ENCODE measurements at places on chromosomes 13 and 19. TPM values are rescaled to one million over a fixed set of nuclear protein-coding genes. Genes with fewer than 3 reads are reported as not detected.
A peak's percentile ranks its signal among the peaks of the same experiment; 100 is the strongest.

Gene SYCN
- total RNA-seq, result not detected

Gene ZNF480
- total RNA-seq, result 12.6 TPM

GRCh38 chr19:13796301-13797057, 1.2 kb downstream of the ZSWIM4 start:
- H3K27me3 ChIP-seq, result no peaks in the 10 kb centered on the region
- no peaks in the 10 kb centered on the region for H3K36me3 ChIP-seq
- peak overlapping the region; percentile 80 for H3K4me3 ChIP-seq

GRCh38 chr13:51925865-51926527, 64.2 kb downstream of the CCDC70 start:
- no peak for DNase-seq
- no peaks in the 10 kb centered on the region for H3K27me3 ChIP-seq
- H3K4me3 ChIP-seq, result no peak overlapping the region
- no peaks in the 10 kb centered on the region for H3K4me1 ChIP-seq

GRCh38 chr13:25943081-25943480, 108.7 kb downstream of the SHISA2 start:
- no peaks in the 10 kb centered on the region for H3K27me3 ChIP-seq
- no peak overlapping the region for H3K27ac ChIP-seq
- no peak for DNase-seq
- peaks cover 22% of the 10 kb centered on the region for H3K4me1 ChIP-seq

DNA sequence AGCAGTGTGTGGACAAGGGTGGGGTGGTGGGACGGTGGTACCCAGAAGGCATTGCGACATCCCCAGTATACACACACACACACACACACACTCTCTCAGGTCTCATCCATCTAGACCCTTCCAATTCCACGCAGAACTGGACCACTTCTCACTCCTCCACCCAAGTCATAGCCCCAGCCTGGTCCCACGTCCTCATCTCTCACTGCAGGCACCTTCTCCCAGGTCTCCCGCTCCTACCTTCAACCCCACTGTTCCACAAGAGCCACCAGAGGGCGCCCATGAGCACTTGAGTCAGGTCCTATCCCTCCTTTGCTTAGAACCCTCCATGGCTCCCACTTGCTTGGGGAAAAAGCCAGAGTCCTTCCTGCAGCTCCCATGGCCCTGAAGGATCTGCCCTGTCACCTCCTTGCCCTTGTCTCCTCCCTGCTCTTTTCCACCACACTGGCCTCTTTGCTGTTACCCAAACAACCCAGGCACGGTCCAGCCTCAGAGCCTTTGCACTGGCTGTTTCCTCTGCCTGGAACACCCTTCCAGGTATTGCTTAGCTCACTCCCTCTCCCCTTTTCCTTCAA, 62.6 kb downstream of the IER2 start:
- no peak overlapping the region for H3K27ac ChIP-seq
- no peak for DNase-seq
- no peaks in the 10 kb centered on the region for H3K4me1 ChIP-seq
- H3K36me3 ChIP-seq, result no peaks in the 10 kb centered on the region
- H3K27me3 ChIP-seq, result no peaks in the 10 kb centered on the region

- no peaks in the 10 kb centered on the region for H3K4me1 ChIP-seq
- H3K4me3 ChIP-seq, result no peak overlapping the region
- H3K36me3 ChIP-seq, result no peaks in the 10 kb centered on the region
Measured at GRCh38 chr19:49971991-49972411, 11.0 kb upstream of the SIGLEC11 start.

GRCh38 chr13:21934284-21934683, 263.4 kb downstream of the FGF9 start:
- no peak overlapping the region for H3K4me3 ChIP-seq
- no peak for DNase-seq
- H3K27ac ChIP-seq, result no peak overlapping the region
- H3K4me1 ChIP-seq, result no peaks in the 10 kb centered on the region

GRCh38 chr13:30871588-30872275, 34.3 kb upstream of the MEDAG start:
- no peaks in the 10 kb centered on the region for H3K27me3 ChIP-seq
- H3K4me3 ChIP-seq, result no peak overlapping the region
- peak overlapping the region; percentile 100 for H3K27ac ChIP-seq
- H3K4me1 ChIP-seq, result peaks cover 50% of the 10 kb centered on the region

- no peak for DNase-seq
- no peak overlapping the region for H3K4me3 ChIP-seq
- no peak overlapping the region for H3K27ac ChIP-seq
- no peaks in the 10 kb centered on the region for H3K27me3 ChIP-seq
Measured at GRCh38 chr19:7483720-7484201, 5.1 kb downstream of the PEX11G start.

- H3K36me3 ChIP-seq, result peaks cover 2% of the 10 kb centered on the region
- H3K4me3 ChIP-seq, result peak overlapping the region; percentile 38
- peaks cover 11% of the 10 kb centered on the region for H3K4me1 ChIP-seq
- peak overlapping the region; percentile 84 for H3K27ac ChIP-seq
Measured at GRCh38 chr19:48424694-48425219, 21.0 kb upstream of the GRWD1 start.

DNA sequence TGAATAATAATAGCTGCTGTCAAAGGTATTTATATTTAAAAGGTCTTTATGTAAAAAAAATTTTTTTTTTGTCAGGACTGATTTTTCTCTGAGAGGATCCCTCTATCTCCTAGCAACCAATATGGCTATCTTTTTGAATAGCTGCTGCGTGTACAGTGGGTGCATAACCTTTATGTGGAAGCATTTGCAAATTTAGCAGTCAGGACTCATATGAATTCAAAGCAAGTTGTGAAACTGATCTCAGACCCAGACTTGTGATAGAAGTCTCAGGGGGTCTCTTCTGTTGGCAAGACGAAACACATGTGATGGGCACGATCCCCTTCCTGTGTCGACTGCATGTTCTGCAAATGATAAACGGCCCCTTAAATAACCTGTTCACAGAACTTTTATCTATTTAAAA, 114.1 kb upstream of the ARGLU1 start:
- no peak overlapping the region for H3K27ac ChIP-seq
- H3K27me3 ChIP-seq, result no peaks in the 10 kb centered on the region
- no peak for DNase-seq
- no peaks in the 10 kb centered on the region for H3K4me1 ChIP-seq
- no peaks in the 10 kb centered on the region for H3K36me3 ChIP-seq

DNA sequence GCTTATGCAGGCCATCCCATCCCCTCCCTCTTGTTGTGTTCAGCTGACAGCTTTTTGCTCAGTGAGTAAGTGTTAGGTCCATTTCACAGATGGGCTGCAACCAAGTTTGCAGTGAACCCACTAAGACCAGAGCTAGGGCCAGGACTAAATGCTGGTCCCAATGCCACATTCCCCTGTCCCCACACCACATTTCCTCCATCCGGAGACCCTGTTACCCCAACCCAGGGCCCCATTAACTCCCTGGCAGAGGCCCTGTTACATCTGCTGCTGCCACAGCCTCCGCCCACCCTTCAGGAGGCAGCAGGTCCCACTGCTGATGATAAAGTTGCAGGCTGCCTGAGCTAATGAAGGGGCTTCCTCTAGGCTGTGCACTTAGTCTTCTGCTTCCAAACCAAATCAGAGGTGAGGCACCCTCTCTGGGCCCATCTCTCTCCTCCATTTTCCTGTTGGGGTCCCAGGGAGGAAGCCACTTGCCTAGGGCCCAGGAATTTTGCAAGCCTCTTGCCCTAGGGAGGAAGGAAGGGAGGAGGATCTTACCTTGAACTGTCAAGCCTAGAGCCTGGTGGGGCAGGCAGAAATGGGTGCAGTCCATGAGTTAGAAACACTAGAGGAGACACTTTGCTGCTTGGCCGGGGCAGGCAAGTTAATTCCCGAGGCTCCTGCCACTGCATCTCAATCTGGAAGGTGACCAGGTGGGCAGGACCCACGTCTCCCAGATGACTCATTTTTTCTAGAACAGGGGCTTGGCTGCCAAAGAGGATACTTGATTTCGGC, 3.4 kb upstream of the USF2 start:
- H3K4me1 ChIP-seq, result peaks cover 5% of the 10 kb centered on the region
- no peak overlapping the region for H3K27ac ChIP-seq
- no peaks in the 10 kb centered on the region for H3K27me3 ChIP-seq
- no peak overlapping the region for H3K4me3 ChIP-seq
- no peak for DNase-seq

GRCh38 chr13:50257646-50258045, 242.4 kb downstream of the KCNRG start:
- H3K4me1 ChIP-seq, result no peaks in the 10 kb centered on the region
- DNase-seq, result no peak
- no peaks in the 10 kb centered on the region for H3K27me3 ChIP-seq

Measured in astrocyte (in vitro differentiated cells and primary cell).